ENCODE measurements at places on chromosomes 1 and 21.

- DNase-seq, result no peak
Measured at GRCh38 chr1:43430831-43431230, 22.9 kb downstream of the HYI start.

DNA sequence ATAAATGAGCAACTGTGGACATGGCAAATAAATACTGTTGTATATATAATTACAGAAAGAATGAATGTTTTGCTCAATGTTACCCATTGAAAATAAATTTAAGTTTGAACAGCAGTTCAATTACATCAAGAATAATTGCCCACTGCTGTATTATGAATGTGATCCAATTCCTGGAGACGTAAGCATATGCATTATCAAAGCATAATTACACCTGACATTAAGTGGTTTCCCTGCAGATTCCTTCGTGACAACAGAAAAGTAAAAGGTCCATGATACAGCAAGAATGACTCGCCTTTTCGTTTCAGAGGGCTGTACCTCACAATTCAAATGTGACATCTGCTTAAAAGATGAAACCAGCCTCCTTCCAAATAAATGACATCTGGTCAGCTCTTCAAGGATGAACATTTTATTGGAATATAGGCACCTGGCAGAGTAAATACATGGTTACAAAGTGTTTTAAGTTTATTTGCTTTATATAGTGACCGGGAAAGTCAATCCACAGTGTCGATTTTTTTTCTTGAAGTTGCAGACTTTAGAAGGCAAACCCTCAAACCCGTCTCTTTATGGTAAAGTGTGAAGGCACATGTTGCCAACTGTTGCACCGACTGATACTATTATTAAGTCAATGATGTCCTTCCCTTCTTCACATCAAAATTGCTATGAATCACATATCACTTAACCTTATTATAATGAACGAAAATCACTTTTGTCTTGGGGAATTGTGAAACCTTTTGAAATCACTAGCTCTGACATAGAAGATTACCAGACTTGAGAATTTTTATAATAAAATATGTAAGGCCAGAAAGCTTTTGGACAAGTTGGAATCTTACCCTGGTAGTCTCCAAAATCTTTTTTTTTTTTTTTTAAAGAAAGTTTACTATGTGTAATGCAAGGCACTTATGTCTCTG lies 36.2 kb upstream of the EDEM3 start:
- no peak for DNase-seq

DNA sequence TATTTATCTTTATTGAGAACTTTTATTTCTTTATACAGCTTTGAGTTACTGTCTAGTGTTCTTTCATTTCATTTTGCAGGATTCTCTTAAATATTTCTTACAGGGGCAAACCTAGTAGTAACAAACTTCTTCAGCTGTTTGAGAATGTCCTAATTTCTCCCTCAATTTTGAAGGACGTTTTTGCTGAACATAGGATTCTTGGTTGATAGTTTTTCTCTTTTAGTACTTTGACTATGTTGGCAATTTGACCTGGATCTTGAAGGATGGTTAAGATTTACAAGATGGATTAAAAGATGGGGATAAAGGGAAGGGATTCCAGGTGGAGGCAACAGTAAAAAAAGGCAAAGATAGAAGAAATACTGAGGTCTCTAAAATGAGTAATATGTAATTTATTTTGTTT lies 38.9 kb downstream of the XPR1 start:
- no peak for DNase-seq

DNA sequence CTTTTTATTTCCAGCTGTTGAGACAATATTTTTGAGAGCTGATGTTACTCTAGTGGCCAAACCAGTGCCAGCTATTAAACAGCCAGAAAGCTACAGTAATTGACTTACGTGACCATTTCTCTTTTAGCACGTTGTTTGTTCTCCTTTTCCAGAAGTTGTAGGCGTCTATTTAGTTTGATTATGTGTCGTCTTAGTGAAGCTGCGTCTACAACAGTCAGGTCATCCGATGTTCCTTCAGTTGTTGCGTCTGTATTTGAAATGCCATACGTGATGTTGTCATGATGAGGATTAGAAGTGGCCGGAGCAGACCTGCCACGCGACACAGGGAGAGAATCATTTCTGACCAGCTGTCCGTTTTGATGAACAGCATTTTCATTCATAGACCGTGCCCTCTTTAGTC lies 38.2 kb downstream of the TMEM51 start:
- DNase-seq, result peak; percentile 78

DNA sequence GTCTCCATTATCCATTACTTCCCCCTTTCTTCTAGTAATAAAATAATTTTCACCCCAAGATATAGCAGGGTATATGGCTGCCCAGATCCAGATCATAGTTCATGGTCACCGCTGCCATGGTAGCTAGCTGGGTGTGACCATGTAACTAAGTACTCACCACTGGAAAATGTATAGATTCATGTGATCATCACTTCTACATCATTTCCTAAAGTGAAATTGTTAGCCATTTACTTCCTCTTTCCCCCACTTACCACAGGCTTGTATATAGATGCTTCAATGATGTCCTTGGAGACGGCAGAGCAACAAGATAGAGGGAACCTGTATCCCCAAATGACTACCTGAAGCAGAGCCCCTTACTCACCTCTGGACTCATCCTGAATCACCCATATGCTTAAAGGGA lies 22.7 kb upstream of the EYA3 start:
- DNase-seq, result peak; percentile 98

- DNase-seq, result peak; percentile 42
Measured at GRCh38 chr1:47449822-47450552, 12.1 kb downstream of the FOXD2 start.

DNA sequence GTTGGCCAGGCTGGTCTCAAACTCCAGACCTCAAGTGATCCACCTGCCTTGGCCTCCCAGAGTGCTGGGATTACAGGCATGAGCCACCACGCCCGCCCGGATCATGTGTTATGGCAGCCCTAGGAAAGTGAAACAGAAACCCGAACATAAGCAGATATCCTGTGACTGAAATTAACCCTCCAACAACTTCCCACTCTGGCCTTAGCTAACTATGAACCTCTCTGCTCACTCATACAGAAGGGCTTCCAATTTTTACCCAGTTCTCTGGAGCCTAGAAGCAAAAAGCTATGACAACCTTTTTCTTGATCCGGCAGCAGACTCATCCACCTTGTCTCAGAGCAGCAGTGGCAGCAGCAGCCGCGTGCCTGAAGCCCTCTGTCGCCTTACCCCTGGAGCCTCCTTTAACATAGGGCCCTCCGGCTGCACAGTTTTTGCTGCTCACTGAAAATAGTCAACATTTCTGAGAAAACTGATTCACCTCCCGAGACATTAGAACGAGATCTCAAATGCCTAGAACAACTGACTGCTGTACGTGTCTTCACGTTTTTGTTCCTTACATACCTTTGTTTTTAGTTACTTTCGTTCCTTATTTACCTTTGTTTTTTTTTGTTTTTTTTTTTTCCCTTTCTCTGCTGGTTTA lies 9.3 kb downstream of the CBR1 start:
- peak; percentile 91 for DNase-seq

DNA sequence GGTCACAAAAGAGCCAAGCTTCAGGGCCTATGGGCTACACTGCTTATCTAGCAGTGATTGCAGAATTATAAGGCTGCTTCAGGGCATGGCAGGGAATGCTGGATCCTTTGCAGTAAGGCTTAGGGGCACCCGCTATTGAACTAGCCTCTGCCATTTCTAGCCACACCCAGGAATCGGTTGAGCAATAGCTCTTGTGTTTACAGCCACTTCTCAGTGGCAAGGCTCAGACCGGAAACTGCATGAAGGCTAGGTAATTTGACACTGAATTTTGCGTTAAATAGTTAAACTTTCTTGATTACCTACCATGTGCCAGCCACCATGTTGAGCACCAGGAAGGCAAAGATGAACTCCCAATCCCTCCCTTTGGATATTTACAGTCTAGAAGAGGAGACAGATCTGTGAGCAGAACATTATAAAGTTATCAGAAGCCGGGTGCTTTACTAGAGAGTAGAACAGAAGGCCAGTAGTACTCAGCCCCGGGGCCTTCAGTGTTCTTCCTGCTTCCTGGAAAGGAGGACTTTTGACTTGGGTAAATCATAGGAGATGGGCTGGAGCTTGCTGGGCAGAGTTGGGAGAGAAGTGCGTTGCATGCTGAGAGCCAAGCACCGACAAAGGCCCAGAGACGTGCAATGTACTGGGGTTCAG lies 98.6 kb upstream of the LPGAT1 start:
- peak; percentile 77 for DNase-seq

- no peak for DNase-seq
Measured at GRCh38 chr21:36917471-36918158, 48.9 kb downstream of the HLCS start.

- DNase-seq, result no peak
Measured at GRCh38 chr1:212004895-212005608, 30.3 kb downstream of the INTS7 start.

All from inflammatory macrophage treated with lipopolysaccharide for 4 hours (primary cell).